ENCODE measurements at places on chromosomes 3 and 15.

GRCh38 chr15:34055868-34056595 lies 17.0 kb upstream of the AVEN start:
- no peak for DNase-seq

DNA sequence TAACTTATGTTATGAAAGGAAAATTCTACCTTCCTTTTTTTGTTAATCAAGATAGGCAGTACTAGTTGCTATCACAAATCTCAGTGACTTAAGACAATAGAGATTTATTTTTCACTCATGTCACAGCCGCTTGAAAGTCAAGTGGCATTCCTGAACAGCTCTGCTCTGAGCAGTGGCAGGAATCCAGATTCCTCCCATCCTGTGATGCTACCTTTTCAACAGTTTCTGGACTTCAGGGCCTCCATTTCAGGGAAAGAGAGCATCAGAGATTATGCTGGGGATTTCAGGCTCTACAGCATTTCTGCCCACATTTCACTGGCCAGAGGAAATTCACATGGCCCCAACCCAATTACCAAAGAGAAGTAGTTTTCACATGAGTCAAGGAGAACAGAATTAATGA lies 83.4 kb downstream of the IL1RAP start:
- DNase-seq: no peak

GRCh38 chr3:169630852-169631251 lies 32.7 kb downstream of the MECOM start:
- no peak for DNase-seq

GRCh38 chr15:40695469-40695890 lies 506 bp downstream of the RAD51 start:
- no peak for DNase-seq

GRCh38 chr15:98684995-98685525 lies 36.7 kb downstream of the IGF1R start:
- no peak for DNase-seq

DNA sequence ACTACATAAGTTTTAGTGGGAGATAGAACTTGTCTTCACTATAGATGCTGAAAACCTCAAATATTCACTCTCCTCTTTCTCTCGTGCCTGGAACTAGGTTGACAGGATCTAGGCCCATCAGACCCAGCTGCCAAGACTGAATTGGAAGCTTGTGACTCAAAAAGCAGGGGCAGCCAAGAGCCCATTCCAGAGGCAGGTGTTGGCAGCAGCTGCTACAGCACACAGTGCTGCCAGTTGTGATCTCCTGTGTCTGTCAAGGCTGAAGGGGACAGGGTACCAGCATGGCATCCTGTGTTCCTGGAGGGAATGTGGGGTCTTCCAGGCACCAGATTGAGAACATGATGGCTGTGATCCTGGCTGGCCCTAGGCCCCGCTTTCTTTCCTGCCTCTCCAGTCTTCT lies 92.5 kb upstream of the MB21D2 start:
- no peak for DNase-seq

DNA sequence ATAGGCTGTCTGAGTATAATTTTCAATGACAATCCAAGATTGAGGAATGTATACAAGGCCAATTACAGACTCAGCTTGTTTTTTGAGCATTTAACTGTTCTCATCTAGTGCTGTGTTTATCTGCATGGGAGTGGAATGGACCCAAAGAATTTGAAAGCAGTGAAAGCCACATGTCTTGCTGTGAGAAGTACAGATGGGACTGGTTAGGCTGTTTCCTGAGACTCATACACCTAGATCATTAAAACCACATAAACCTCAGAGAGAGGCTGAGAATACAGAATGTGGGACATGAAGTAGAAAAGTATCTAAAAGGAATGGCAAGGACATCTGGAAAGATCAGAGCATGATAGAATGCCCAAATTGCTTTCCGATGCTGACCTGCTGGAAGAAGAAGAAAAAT lies 224.6 kb downstream of the NLGN1 start:
- DNase-seq: no peak

- peak; percentile 25 for DNase-seq
Measured at GRCh38 chr3:197749315-197749600, 425 bp upstream of the FYTTD1 start.

GRCh38 chr15:60975952-60976351 lies 253.2 kb downstream of the RORA start:
- DNase-seq: no peak

- DNase-seq: no peak
Measured at GRCh38 chr3:30642849-30643361, 36.5 kb downstream of the TGFBR2 start.

DNA sequence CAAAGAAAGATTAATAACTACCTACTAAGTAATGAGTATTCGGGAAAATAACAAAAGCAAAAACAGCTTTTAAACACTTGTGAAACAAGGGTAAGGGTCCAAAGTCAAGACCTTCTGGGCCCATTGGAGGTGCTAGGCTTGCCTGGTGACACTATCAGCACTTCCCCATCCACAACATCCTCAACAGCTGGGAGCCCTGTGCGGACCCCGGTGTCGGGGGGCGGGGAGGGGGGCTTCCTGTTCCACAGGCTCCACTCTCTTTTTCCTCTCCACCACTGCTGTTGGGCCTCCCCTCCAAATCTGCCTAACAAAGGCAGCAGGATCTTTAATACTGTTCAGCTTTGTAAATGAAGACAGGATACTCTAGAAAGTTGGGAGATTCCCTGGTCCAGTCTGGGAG lies 21.6 kb downstream of the NGRN start:
- no peak for DNase-seq

- no peak for DNase-seq
Measured at GRCh38 chr3:51057121-51057520, 328.0 kb upstream of the MANF start.

DNA sequence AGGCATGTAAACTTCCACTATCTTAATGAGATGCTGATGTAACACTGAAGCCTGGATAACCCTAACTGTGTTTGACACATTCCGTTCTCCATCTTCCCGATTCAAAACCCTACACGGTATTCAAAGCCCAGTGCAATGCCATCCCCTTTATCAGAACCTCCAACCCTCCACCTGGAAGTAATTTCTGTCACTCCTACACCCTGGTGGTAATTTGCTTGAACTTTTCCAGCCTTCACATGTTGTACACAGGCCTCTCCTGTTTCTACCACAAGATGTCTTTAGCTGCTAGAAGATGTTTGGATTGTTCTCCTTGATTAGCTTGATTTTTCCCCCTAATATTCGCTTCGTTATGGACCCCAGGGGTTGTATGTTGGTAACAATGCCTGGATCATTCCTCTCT lies 208.9 kb downstream of the CHST2 start:
- no peak for DNase-seq

- no peak for DNase-seq
Measured at GRCh38 chr3:178538056-178538455, 1.8 kb downstream of the KCNMB2 start.

- no peak for DNase-seq
Measured at GRCh38 chr3:124318014-124318413, 326.1 kb upstream of the ROPN1 start.

GRCh38 chr3:171064461-171064860 lies 37.9 kb upstream of the SLC2A2 start:
- DNase-seq: no peak

GRCh38 chr3:188239035-188239434 lies 85.1 kb downstream of the LPP start:
- no peak for DNase-seq

DNA sequence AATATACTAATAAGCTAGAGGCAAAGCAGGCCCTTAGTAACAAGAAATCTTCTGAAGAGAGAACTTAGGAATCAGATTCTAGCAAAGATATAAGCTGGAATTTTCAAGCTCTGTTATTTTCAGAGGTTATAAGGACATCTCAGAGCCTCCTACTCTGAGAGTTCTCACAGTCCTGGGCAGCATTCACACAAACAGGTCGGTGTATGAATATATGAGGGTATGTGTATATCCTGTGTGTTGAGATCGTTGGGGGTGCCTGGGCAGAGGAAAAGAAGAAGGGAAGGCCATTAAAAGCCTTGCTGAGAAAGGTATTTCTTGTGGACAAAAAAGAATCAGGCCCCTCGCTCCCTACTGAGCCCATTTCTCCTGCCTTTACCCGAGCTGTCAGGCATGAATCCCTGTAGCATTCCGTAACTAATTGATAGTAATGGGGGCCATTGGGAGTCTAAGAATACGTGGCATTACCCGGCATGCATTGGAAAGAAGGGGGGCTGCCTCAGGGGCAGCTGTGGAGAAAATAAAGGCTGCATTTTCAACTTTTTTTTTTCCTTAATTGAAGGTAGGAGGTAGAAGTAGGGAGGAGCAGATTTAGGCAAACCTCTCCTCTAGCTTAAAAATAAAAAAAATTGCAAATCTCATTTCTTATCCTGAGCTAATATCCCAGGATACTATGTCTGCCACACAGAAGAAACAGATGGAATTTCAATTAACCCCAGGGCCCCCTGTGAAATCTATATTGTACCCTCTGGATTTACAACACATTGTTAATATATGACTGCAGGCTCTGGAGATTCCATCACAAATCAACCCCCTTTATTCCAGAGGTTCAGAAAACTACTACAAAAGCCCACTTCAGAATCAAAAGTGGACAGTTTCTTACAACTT lies 103.8 kb downstream of the GTPBP8 start:
- DNase-seq: no peak

- no peak for DNase-seq
Measured at GRCh38 chr3:184593220-184593927, 31.8 kb downstream of the EPHB3 start.

- no peak for DNase-seq
Measured at GRCh38 chr3:110858549-110858948, 213.1 kb upstream of the NECTIN3 start.

DNA sequence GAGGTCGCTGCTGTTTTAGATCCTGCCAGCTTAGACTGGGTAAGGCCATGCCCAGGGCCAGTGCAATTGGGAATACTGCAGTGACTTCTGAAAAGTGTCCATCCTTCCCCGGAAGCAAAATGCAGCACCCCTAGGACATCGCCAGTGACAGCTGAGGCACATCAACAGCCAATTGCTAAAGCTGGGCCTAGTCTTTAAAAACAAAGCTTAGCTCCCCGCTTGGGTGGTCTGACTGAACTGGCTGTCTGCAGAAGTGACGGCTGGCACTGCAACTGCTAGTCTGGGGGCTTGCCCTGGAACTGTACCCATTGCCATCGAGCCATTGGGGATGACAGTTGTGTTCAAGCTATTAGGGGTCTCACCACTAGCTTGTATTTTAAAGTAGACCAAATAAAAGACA lies 4.3 kb downstream of the LYSMD4 start:
- DNase-seq: no peak

DNA sequence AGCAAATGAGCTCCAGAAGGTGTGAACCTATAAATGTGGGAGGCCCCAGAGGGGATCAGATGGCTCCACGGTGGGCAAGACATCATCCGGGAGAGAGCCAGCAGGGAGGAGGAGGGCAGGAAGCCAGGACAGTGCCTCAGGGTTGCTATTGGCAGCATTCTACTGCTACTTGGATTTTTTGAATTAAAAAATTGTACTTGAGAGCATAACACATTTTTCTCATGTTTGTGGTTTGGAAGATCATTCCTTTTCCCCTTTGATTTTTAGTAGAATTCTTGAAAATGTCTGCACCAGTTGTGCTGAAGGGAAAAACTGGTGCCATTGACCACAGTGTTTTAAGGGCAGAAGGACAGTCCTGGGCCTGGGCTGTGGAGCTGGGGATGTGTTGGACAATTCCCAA lies 59.2 kb downstream of the LYZL4 start:
- no peak for DNase-seq

GRCh38 chr15:85019815-85020590 lies 38.3 kb downstream of the PDE8A start:
- no peak for DNase-seq

GRCh38 chr3:47016934-47017435 lies 37.5 kb downstream of the NBEAL2 start:
- DNase-seq: peak; percentile 69

DNA sequence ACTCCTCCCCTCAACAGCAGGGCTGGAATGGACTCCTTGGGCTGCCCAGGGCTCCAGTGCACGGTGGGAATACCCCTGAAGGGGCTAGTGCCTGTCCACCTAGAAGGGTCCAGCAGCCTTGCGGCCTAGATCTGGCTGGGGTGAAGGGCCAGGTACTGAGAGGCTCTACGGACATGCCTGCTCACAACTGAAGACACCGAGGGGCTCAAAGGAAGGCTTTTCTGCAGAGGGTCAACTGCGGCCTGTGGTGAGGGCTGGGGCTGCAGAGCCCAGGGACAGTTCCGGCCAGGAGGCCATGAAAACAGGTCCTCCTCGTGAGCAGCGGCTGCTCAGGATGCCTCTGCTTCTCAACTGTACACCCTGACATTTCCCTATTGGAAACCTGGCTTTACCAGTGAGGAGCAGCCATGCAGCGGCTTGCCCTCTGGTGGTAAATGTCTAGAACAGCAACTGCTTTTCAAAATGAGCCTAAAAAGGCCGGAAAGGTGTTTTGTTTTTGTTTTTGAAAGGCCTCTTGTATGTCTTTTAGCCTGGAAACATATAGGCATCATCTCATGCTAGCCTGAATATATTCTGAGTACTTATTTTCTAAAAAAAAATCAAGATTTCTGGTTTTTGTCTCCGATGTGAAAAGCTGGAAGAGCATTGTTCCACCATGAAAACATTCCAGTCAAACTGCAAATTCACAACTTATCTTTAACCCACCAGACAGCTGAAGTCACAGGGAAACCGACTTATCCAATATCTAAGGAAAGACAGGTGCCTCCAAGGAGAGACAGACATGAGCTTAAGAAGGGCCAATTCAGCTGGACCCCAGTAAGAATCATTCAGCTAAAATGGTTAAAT lies 163.4 kb downstream of the KLF13 start:
- peak; percentile 33 for DNase-seq

GRCh38 chr15:95948411-95948810 lies 382.1 kb upstream of the NR2F2 start:
- DNase-seq: no peak

GRCh38 chr3:23219552-23219951 lies 16.4 kb downstream of the UBE2E2 start:
- DNase-seq: no peak

GRCh38 chr3:40308725-40309417 lies 636 bp upstream of the EIF1B start:
- no peak for DNase-seq

- peak; percentile 3 for DNase-seq
Measured at GRCh38 chr3:4060064-4060463, 243.1 kb upstream of the SETMAR start.

GRCh38 chr15:89398896-89399237 lies 64.2 kb upstream of the POLG start:
- no peak for DNase-seq

GRCh38 chr15:60590935-60591495 lies 112.1 kb upstream of the ICE2 start:
- peak; percentile 63 for DNase-seq

DNA sequence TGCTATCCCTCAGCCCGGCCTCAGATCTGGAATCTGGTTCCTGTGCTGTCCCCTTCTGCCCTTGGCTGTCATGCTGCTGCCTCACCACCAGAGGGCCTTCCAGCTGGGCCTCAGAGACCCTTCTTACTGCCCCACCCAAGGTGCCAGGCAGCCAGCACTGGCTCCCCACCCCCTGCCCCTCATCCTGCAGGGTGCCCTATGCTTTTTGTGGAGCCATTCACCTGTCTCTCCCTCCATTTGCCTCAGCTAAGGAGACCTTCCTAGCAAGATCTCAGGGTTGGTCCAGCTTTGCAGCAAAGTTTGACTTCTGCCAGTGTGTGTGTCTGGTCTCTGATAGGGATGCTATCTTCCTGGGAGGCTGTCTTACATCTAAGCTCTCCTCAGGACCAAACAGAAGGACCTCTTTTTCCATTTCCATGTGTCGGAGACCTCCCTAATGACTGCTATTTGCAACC lies 1.9 kb upstream of the VWA5B2 start:
- DNase-seq: peak; percentile 37

Data from T-helper 2 cell (primary cell).